ENCODE measurements at places on chromosomes 2 and 18. TPM values are rescaled to one million over a fixed set of nuclear protein-coding genes. Genes with fewer than 3 reads are reported as not detected.

Gene IGFBP2
- 13.5 TPM for total RNA-seq

Gene RASGRP3
- 0.39 TPM for total RNA-seq

Gene RND3
- total RNA-seq = 497 TPM

Gene TUBA3E
- not detected for total RNA-seq

Gene DNMT3A
- total RNA-seq = 14.9 TPM

Gene FIGLA
- not detected for total RNA-seq

Gene ANKRD30B
- total RNA-seq = not detected

Gene NDC80
- 29.0 TPM for total RNA-seq

Gene CNDP1
- 0.11 TPM for total RNA-seq

Gene STEAP3
- total RNA-seq = 38.8 TPM

Gene ST8SIA3
- total RNA-seq = not detected

Gene CCDC68
- total RNA-seq = 1.3 TPM

Gene CD207
- not detected for total RNA-seq

Gene IL37
- not detected for total RNA-seq

Gene CCDC121
- total RNA-seq = 2.3 TPM

Gene MFSD2B
- total RNA-seq = 0.13 TPM

Gene SMYD1
- not detected for total RNA-seq

Gene SLC11A1
- 1.3 TPM for total RNA-seq

Gene TANC1
- total RNA-seq = 31.6 TPM

Gene CKAP2L
- 7.1 TPM for total RNA-seq

Gene IL1F10
- not detected for total RNA-seq

Gene SP140
- 0.26 TPM for total RNA-seq

Gene MDH1B
- total RNA-seq = 2.3 TPM

Gene TMEM178A
- 1.7 TPM for total RNA-seq

Gene ARHGAP25
- total RNA-seq = 0.43 TPM

Gene IL18R1
- 4.2 TPM for total RNA-seq

Gene MOCOS
- total RNA-seq = 12.5 TPM

Gene PRKAG3
- 0.11 TPM for total RNA-seq

Gene SEH1L
- 40.9 TPM for total RNA-seq

Gene GRB14
- 0.52 TPM for total RNA-seq

Gene OXER1
- 0.13 TPM for total RNA-seq

Gene PSMA8
- not detected for total RNA-seq

Gene CNTNAP5
- total RNA-seq = not detected

Gene NETO1
- total RNA-seq = not detected

Gene TCF23
- total RNA-seq = under 0.01 TPM

Gene IL36A
- total RNA-seq = not detected

Gene CD8A
- total RNA-seq = not detected

Gene C2orf78
- total RNA-seq = not detected

Gene RAX
- not detected for total RNA-seq

Data from articular chondrocyte of knee joint (primary cell).